ENCODE measurements at places on chromosomes 3 and 15.
A peak's percentile ranks its signal among the peaks of the same experiment; 100 is the strongest.

DNA sequence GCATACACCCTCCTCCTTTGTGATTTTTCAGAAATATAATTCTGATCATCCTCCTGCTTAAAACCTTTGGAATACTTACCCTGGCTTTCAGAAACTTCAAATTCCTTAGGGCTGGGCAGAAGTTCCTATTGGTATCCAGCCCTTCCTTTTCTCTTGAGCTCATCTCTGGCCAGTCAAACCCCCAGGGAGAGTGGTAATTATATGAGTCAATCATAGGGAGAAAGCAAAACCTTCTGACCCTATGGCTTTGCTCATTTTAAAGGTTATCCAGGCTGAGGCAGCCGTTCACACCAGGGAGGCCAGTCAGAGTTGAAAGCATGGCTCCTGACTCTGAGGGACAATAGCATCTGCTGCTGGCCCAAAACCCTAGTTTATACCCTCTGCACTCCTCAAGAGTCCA lies 23.9 kb upstream of the CTNNB1 start:
- H3K27me3 ChIP-seq: no peaks in the 10 kb centered on the region
- DNase-seq: no peak
- no peaks in the 10 kb centered on the region for H3K4me1 ChIP-seq
- H3K4me3 ChIP-seq: no peak overlapping the region
- no peaks in the 10 kb centered on the region for H3K36me3 ChIP-seq

GRCh38 chr15:67127965-67128364 lies 62.6 kb downstream of the SMAD3 start:
- H3K27ac ChIP-seq: peak overlapping the region; percentile 92
- H3K4me3 ChIP-seq: no peak overlapping the region
- H3K4me1 ChIP-seq: peaks cover 96% of the 10 kb centered on the region
- DNase-seq: no peak
- no peaks in the 10 kb centered on the region for H3K27me3 ChIP-seq

- H3K4me3 ChIP-seq: no peak overlapping the region
- H3K36me3 ChIP-seq: no peaks in the 10 kb centered on the region
- no peaks in the 10 kb centered on the region for H3K4me1 ChIP-seq
- no peak for DNase-seq
Measured at GRCh38 chr15:51092480-51093040, 2.1 kb downstream of the TNFAIP8L3 start.

- H3K4me1 ChIP-seq: no peaks in the 10 kb centered on the region
- no peaks in the 10 kb centered on the region for H3K36me3 ChIP-seq
- DNase-seq: no peak
- H3K27ac ChIP-seq: no peak overlapping the region
Measured at GRCh38 chr3:134106580-134106979, 76.9 kb upstream of the SLCO2A1 start.
